ENCODE measurements at places on chromosomes 3 and 15.
A peak's percentile ranks its signal among the peaks of the same experiment; 100 is the strongest.

DNA sequence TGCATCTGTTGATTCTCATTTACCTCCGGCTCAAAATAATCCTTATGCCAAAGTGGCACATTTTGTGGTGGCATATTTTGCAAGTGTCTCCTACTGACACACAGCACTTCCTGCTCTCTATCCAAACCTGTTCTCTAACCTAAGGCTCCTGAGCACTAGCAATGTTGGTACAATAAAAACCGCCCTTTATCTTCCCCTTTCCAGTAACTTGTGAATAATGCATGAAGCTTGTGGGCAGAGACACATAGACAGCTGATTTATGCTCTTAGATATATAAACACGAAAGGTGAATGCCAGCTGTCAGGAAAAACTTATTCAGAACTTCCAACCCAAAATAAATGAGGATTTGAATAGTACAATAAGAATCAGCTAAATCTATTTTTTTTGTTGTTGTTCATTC, 34.6 kb upstream of the ARPIN start:
- DNase-seq: no peak

GRCh38 chr3:172156586-172156955, 117.2 kb downstream of the FNDC3B start:
- no peak for DNase-seq

DNA sequence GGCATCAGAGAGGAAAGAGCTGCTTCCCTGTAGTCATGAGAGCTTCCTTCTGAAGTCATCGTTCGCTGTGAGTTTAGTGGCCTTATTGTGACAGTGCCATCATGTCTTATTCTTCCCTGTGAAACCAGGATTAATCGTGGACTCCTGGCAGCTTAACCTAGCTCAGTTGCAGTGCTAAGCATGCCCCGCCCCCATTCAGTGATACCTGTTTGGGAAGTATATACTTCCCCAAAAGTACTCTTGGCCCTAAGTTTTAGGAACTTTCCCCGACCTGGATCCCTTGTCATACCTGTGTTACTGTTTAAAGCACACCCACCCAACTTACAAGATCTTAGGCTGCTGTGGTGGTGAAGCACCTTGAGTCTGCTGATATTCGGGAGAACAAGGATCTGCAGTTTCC, 32.1 kb upstream of the TIMP4 start:
- DNase-seq: no peak

DNA sequence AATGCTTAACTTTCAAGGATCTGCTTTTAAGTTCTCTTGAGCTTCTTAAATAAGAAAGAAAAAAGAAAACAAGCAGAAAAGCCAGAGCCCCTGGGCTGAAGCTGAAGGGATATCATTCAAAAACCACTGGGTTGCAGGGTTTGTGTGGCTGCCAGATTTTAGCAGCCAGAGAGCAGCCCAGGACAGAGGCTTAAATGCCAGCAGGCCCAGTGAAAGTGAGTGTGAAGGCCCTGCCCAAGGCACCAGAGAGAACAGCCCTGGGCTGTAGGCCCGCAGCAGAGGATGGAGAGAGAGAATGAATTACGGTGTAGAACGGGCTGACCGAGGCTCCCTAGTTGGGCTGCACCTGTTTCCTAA, 106.3 kb upstream of the BOC start:
- no peak for DNase-seq

DNA sequence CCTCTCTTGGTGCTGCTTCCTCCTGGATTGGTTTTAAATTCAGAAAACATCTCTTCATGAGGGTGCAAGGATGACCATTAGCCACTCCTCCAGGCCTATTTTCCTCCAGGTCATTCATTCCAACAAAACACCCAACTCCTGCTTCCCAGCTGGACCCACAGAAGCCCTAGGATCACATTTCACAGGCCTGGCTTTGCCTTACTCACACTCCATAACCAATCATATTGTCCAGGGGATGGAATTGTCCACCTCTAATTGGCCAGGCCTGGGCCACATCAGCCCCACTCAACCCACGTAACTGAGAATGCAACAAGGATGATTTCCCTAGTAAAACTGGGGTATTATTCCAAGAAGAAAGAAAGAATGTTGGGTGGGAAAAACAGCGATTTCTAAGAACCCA, 616.7 kb upstream of the SUCLG2 start:
- DNase-seq: no peak

DNA sequence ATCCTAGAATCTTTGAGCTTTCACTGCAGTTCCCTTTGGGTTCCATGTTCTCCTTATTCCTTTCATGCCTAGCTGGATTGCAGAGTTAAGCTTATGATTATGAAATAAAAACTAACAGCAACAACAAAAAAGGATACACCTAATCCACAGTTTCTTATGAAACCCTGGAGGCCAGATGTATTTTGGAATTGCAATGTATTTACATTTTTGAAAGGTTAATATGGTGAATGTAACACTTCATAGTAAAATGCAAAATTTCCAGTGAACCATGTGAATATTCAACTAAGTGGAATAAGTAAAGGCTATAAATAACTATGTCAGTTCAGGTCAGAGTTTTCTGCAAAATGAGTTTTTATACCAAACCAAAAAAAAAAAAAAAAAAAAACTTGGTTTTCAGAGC, 65.8 kb upstream of the FLNB start:
- no peak for DNase-seq

- DNase-seq: no peak
Measured at GRCh38 chr3:147395899-147396711, 10.2 kb downstream of the ZIC4 start.

DNA sequence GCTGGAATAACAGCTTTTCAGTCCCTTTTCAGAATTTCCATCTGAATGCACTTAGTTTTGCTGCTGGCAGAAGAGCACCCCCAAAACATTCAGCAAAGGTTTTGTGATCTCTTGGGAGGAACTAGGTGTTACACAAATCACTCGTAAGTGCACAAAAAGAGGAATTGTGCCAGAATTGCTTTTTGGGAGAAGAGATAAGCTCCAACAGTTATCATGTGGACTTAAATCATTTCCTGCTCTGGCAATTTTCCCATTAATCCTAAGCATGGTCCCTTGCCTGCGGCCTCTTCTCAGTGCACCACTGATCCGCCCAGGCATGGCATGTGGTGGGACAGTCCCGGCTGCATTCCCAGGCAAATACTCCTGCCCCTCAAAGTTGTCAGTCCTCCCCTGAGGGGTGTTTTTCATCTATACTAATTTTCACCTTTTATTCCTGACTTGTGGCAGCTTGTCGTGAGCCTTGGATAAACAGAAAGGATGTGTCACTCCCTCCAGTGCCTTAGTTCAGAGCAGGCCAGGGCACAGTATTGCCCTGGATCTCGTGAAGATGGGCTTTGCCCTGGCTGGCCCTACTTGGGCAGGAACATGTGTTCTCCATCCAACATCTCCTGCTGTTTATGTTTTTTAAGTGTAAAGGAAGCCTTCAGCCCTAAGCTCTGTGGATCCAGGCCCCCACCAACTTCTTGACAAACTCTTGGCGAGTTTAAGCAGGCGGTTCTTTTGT, 44.6 kb upstream of the VILL start:
- DNase-seq: no peak

DNA sequence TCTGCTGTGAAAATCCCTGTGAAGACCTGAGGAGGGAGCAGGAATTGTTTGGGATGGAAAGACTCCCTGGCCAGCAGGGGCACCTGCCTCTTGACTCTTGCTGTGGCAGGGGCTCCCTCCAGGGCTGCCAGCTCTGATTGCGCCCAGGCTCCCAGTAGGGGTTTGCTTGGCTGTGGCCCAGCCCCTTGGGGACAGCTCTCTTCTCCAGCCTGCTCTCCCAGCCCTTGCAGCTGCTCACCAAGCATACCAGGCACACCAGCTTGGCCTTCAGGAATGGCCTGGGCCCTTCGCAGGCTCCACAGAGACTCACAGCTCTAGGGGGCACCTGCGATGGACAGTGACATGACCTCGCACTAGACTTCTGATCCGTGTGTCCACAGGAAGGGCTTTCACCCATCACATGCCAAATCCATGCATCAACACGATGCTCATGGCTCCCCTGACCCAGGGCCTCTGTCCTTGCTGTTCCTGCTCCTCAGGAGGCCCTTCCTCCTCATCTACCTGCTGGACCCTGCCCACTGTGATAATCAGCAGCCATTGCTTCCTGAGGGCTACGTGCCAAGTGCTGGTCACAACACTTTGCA, 61.8 kb downstream of the SCN5A start:
- no peak for DNase-seq

- DNase-seq: no peak
Measured at GRCh38 chr3:175716446-175716845, 857.3 kb downstream of the NAALADL2 start.

GRCh38 chr3:97940034-97940433, 32.2 kb downstream of the RIOX2 start:
- DNase-seq: peak; percentile 36

- no peak for DNase-seq
Measured at GRCh38 chr15:70438776-70439175, 324.6 kb downstream of the UACA start.

DNA sequence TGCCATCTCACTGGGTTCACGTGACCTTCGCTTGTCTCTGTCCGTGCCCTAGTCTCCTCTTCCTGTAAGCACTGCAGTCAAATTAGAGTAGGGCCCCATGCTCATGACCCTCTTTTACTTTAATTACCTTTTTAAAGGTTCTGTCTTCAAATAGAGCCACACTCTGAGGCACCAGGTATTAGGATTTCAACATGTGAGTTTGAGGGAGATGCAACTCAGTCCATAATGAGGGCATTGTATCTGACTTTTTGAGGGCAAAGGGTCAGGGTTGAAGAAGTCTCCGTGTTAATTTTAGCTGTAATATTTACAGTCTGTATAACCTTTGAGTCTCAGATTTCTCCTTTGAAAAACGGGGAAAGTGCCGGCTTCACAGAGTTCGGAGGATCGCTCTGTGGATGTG, 82.9 kb downstream of the CHRNA7 start:
- no peak for DNase-seq

DNA sequence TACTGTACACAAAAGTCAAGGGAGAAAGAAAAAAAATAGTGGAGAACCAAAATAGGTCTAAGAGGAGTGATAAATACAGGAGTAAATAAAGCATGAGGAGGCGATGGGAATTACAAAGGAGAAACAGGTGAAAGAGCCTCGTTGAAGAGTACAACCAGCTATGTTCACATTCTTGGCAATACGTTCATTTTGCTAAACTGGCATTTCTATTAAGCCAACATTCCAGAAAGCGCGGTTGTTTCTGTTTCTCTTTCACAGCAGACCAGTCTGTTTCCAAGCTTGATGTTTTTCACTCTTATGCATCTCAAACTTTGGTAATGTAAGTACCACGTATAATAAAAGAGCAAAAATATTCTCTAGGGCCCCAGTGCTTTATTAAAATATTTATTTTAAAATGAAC, 74.5 kb downstream of the NSUN3 start:
- no peak for DNase-seq

DNA sequence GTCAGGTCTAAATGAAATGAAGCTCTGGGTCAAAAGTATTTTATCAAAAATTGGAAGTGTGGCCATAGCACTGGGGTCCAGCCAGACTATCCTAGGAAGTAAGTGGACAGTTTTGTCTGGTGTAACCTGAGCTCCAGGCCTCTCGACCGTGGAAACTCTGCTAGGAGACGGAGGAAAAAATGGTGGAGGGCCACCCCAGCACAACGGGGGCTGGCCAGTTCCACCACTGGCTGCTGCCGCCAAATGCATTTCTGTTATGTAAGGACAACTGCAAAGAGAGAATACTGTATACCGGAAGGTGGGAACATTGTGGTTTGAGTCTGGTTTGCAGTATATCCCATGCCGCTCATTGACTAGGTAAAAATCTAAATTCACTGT, 235.7 kb downstream of the GREM1 start:
- DNase-seq: no peak

DNA sequence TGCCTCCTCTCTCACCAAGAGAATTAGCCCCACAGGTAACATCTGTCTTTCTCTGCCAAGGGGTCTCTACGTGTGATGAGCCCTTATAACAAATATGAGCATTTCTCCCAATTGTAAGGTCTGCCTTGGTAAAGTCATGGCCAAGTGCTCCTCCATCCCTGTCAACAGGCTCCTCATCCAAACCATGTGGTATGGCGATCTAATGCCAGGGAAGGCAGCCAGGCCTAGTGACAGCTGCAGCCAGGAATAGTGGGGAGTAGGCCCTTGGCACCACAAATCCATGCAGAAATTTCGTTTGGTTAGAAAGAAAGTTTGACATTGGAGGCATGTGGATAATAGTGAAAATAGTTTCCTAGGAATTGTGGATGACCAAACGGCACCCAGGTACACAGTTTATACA, 4.7 kb upstream of the LRTM1 start:
- DNase-seq: no peak

- no peak for DNase-seq
Measured at GRCh38 chr15:62512904-62513303, 347.8 kb upstream of the C2CD4B start.

- DNase-seq: no peak
Measured at GRCh38 chr15:80015156-80015555, 44.2 kb upstream of the BCL2A1 start.

DNA sequence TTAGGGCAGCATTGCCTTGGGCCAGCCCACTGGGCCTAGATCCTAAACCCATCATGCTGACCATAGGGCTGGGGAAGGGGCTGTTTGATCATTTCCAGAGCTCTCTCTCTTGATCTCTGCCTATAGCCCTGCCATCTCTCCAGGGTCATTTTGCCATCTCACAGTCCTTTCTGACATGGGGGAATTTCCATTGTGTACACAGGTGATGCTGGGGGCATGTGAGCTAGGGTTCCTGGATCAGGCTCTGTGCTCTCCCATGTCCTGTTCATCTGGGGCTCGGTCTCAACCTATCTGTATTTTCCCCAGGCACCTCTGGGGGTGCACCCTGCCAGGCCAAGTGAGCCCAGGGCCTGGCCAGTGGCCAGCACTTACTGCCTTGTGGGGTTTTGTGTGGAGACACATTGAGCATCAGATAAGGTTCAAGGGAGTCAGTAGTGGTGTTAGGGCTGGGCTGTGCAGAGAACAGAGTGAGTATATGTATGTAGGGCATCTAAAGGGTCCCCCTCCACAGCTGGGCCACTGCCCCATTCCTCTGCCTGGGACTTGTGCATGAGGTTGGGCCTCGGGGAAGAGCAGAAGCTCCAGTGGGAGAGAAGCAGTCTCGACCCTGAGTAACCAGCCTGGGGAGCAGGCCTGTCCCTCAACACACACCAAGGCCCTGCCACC, 25.7 kb upstream of the APEH start:
- no peak for DNase-seq

- no peak for DNase-seq
Measured at GRCh38 chr3:16363636-16364035, 98.6 kb downstream of the OXNAD1 start.

DNA sequence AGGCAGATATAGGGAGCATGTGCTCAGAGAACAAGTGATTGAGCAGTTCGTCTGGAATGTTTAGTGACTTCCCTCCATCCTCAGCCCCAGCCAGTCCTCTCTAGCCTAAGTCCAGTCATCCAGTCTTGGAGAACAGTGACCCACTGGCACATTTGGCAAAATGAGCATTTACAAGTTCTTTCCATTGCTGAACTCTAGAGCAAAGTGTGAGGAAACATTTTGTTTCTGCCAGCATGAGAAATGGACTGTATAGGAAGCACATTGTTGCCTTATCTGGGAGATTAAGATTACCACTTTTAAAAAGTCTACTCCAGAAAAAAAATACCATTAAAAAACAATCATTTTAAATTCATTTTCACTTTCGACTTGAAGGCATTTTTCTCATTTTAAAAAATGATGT, 353.6 kb downstream of the SHQ1 start:
- DNase-seq: no peak

All from CD4-positive, alpha-beta T cell treated with Interleukin-4 for 1 hour (primary cell).